ENCODE measurements at places on chromosomes 2 and 18. TPM values are rescaled to one million over a fixed set of nuclear protein-coding genes. Genes with fewer than 3 reads are reported as not detected.

TPGS2 gene
- 53.7 TPM for total RNA-seq

CXCR2 gene
- total RNA-seq = not detected

MORN2 gene
- 3.9 TPM for total RNA-seq

C2orf74 gene
- 18.3 TPM for total RNA-seq

CFAP65 gene
- total RNA-seq = not detected

DHX57 gene
- total RNA-seq = 25.0 TPM

DPYSL5 gene
- not detected for total RNA-seq

KCNE4 gene
- total RNA-seq = not detected

GNAL gene
- total RNA-seq = 0.12 TPM

GPBAR1 gene
- 0.81 TPM for total RNA-seq

DNA sequence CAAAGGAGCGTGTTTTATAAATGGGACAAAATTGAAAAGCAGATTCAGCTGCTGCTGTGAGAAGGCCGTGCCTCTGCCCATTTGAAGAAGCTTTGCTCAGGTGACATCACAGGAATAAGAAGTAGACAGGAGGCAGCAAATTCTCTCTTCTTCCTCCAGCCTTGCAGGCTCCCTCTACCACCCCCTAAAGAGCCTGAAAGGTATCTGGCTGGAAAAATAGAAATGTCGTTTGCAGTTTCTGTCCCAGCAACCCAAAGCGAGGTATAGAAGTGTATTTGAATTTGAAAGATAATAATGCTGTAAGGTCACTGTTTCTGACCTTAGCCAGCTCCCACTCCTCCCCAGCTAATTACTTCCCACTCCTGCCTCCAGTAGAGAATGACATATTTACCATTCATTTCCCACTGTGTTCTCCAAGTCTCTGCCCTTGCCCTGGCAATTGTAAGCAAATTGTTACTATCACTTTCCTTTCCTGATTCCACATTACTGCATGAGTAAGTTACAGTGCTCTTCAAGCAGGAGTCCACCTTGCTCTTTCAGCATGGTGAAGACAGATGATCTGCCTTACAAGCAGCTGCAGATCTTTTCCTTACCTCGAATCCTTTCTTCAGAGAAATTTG is 56.8 kb upstream of the RASGRP3 start:
- no peak for DNase-seq

GRCh38 chr18:61549416-61549815 is 216.2 kb downstream of the CDH20 start:
- DNase-seq = no peak

GRCh38 chr2:3522961-3523421 is 3.7 kb upstream of the ADI1 start:
- DNase-seq = no peak

GRCh38 chr2:222447131-222447530 is 22.8 kb downstream of the SGPP2 start:
- DNase-seq = no peak

DNA sequence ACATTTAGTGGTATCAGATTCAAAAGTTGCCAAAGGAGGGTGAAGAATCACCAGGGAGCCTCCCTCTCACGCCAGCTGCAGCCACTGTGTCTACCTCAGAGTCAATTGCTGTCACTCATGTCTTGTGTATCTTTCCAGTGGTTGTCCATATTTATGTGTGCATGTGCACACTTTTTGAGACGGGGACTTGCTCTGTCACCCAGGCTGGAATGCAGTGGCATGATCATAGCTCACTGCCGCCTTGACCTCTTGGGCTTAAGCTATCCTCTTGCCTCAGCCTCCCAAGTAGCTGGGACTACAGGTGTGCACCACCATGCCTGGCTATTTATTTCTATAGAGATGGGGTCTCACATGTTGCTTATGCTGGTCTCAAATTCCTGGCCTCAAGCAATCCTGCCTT is 4.0 kb downstream of the MOCOS start:
- DNase-seq = no peak

- DNase-seq = no peak
Observed at GRCh38 chr18:48887905-48888772, 62.6 kb downstream of the SMAD7 start.

DNA sequence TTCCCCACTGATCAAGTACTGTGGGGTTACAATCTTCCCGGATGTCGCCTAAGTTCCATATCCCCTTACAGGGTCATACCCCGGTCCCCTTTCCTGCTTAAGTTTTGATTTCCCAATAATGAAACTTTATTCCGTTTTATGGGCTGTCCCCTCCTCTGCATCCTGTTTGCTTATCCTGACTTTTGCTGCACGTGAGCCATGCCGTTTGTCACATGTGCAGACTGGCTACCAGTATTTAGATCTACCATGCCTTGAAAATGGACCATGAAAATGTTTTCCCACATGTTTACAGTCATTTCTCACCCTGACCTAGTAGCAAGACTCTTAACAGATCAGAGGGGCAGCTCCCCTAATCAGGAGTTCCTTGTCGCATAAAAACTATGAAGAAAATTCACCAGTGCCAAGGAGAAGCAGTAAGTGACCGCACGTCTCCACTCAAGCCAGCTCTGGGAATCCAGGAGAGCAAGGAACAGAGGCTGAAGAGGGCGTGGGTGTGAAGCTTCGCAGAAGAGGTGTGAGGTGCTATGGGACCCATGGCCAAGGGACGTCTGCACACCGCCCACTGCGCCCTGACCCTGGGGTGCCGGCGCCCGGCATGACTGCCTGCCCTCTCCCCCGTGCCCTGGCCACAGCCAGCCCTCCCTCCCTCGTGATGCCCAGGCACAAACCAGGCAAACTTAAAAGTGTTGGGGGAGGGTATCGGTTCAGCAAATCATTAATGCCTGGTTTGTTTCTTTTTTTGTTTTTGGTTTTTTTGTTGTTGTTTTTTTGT is 440.8 kb upstream of the SALL3 start:
- no peak for DNase-seq

GRCh38 chr18:52312346-52312745 is 27.7 kb upstream of the DCC start:
- no peak for DNase-seq

GRCh38 chr2:32484937-32485336 is 128.1 kb downstream of the BIRC6 start:
- no peak for DNase-seq

- no peak for DNase-seq
Observed at GRCh38 chr2:38109732-38110181, 33.8 kb upstream of the CYP1B1 start.

GRCh38 chr18:58953627-58954026 is 89.0 kb downstream of the ZNF532 start:
- no peak for DNase-seq
